ENCODE measurements at places on chromosomes 3 and 15.

GRCh38 chr15:71093054-71094024 is 21.9 kb upstream of the THSD4 start:
- no peak for DNase-seq

DNA sequence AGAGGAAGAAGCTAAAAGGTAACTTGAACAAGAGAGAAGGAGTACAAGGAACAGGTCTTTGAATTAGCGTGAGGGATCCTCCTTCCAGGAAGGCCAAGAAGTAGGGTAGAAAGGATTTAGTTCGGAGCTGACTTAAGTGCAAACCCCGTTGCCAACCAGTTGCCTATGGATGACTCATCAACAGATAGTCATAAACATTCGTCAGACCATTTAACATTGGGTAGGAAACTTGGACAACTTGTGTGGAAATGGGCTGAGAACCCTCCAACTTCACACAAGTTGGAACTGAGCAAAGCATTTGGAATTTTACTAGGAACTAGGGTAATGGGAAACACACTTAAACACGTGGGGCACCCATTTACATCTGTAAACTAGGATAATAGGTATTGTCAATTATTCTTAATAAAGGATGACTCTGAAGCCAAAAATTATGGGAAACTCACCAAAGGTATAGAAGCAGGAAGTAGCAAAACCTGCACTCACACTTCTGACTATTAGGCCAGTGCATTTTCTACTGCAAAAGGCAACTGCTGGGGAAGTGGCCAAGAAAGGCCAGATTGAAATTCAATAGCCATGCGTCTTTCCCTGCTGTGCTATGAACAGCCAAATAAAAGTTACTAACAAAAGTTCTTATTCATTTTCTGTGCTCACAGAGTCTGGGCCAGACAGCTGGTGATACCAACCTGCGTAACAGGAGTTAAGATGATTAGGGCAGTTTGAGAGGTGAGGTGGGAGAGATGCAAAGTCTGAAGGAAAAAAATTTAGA is 174.5 kb upstream of the TMC3 start:
- DNase-seq: no peak

DNA sequence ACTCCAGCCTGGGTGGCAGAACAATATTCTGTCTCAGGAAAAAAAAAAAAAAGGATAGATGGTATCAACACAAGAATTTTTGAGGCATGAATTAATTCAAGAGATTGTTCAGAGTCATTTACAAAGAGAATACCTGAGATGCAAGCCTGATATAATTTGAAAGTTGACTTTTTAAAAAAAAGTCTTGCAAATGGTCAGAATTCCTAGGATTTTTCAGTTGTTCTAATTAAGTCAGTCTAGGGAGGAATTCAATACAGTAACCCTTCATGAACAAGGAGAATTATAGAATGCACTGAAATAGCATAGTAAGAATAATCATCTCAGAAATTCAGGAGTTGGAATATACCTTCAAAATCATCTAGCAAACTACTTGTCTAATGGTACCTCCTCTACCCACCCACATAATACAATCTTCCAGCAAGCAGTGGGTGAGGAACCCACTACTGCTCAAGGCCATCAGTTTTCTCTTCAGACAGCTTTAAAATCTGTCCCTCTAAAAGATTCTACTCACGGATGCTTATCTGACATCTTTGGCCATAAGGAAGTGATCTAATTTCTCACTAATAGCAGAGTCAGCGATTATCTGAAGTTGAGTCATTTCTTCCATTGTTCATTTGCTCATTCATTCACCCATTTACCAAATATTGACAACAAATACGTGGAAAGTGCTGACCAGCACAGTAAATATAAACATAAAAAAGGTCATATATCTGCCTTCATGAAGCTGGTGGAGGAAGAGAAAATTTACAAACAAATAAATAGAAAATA is 159.6 kb downstream of the GREM1 start:
- DNase-seq: no peak

- DNase-seq: no peak
Measured at GRCh38 chr3:13139471-13140065, 66.3 kb upstream of the IQSEC1 start.

GRCh38 chr3:50480471-50480870 is 23.0 kb downstream of the CACNA2D2 start:
- DNase-seq: no peak

DNA sequence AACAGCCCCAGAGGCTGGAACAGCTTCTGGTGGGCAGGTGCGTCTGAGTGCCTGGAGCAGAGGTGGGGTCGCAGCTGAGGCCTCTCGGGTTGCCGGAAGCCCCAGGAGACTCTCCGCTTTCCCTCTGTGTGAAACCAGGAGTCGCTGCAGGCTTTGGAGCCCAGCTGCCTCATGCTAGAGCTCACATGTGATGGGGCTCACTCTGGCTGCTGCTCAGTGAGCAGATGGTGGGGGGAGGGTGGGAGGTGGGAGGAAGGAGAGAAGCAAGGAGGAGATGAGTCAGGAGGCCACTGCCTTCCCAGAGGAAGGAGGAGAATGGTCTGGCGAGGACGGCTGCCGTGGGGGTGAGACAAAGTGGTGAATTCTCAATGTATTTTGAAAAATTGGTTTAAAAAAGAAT is 290.1 kb upstream of the CHRNA7 start:
- no peak for DNase-seq

GRCh38 chr3:22542311-22542710 is 660.8 kb upstream of the UBE2E2 start:
- DNase-seq: no peak

GRCh38 chr3:65347166-65347565 is 659.4 kb upstream of the ADAMTS9 start:
- no peak for DNase-seq
